Fibroblast of skin of right biceps (primary cell): ENCODE measurements at places on chromosomes 5 and 9.

DNA sequence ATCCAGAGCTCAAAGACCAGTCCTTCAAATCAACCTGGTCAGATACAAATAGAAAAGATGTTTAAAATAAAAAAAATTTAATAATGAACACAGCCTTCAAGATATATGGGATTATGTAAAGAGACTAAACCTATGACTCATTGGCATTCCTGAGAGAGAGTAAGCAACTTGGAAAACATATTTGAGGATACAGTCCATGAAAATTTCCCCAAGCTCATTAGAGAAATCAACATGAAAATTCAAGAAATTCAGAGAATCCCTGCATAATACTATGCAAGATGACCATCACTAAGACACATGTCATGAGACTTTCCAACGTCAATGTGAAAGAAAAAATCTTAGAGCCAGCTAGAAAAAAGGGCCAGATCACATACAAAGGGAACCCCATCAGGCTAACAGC lies 512.9 kb upstream of the PTGER4 start:
- DNase-seq: peak; percentile 35

DNA sequence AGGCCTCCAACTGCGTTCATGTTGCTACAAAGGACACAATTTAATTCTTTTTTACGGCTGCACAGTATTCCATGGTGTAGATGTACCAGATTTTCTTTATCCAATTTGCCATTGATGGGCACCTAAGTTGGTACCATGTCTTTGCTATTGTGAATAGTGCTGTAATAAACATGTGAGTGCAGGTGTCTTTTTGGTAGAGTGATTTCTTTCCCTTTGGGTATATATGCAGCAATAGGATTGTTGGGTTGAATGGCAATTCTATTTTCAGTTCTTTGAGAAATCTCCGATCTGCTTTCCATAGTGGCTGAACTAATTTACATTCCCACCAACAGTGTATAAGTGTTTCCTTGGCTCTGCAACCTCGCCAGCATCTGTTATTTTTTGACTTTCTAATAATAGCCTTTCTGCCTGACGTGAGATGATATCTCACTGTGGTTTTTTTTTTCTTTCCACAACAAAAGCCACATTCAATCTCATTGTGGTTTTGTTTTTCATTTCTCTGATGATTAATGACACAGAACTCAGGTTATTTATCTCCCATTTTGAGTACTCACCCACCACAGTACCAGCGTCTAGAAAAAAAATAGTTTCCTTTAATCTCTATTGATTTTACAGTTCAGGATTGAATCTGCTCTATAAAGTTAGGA lies 21.9 kb downstream of the ARRDC3 start:
- peak; percentile 34 for DNase-seq

DNA sequence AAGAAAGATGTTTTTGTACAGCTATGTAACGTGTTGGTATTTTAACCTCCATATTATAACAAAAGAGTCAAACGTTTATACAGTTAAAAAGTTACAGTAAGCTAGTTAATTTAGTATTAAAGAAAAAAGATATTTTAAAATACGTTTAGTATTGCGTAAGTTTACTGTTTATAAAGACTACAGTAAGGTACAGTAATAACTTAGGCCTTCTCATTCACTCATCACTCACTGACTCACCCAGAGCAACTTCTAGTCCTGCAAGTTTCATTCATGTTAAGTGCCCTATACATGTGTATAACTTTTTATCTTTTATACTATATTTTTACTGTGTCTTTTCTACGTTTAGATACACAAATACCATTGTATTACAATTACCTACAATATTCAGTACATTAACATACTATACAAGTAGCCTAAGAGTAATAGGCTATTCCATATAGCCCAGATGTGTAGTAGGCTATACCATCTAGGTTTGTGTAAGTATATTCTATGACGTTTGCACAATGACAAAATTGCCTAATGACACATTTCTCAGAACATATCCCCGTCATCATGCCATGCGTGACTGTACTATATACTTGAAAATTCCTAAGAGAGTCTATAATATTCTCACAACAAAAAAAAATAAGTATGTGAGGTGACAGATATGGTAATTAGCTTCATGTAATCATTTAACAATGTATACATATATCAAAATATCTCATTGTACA lies 33.8 kb downstream of the ERP44 start:
- peak; percentile 84 for DNase-seq

- DNase-seq: peak; percentile 38
These were observed 41.3 kb downstream of the UGCG start for GRCh38 chr9:111937781-111938426.

DNA sequence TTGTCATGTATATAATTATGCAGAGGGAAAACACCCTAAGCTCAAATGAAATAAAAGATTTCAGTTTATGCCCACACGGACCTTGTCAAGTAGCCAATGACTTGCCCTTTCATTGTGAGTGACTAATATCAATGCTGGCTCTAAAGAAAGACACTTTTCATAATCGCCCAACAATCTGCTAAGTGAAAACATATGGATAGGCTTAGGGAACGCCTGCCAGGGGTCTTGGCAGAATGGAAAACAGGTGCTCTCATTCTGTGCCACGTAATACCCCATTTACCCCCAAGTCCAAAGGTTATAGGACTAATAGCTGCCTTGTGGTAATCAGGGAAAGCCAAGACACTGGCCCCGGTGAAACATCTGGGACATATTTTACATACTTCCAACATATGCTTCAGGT lies 157.7 kb downstream of the SLF1 start:
- DNase-seq: peak; percentile 36

- DNase-seq: no peak
These were observed 56.4 kb downstream of the BARX1 start for GRCh38 chr9:93898502-93899426.

DNA sequence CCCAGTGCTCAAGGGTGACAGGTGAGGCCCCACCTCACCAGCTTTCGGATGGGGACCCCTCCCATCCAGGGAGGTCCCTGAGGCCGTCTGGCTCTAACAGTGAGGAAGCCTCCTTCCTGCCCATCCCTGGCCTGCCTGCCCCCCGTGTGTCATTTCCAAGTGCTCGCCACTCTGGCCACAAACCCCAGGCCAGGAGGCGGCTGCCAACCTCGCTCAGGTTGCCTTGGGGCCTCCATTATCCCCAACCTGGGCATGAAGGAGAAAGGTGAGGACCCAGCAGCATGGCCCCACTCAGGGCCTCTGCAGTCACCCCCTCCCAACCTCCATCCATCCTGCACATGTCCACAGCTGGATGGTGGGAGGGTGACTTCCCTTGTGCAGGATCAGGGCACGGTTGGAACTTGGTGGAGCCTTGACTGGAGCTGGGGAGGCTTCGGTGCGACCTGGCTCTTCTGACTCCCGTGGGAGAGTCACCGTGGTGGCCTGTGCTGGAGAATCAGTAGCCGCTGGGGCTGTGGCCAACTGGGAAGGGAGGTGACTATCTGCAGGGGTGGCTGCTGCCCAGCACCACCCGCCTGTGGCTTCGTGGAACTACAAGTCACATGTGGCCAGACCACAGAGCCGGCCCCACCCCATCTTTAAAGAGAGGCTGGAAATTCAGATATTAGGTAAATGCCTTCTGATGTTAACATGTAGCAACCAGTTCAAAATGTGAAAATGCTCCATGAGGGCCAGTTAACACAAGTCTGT lies 37.5 kb upstream of the GFPT2 start:
- no peak for DNase-seq

GRCh38 chr9:97500765-97501176 lies 695 bp upstream of the TMOD1 start:
- no peak for DNase-seq

DNA sequence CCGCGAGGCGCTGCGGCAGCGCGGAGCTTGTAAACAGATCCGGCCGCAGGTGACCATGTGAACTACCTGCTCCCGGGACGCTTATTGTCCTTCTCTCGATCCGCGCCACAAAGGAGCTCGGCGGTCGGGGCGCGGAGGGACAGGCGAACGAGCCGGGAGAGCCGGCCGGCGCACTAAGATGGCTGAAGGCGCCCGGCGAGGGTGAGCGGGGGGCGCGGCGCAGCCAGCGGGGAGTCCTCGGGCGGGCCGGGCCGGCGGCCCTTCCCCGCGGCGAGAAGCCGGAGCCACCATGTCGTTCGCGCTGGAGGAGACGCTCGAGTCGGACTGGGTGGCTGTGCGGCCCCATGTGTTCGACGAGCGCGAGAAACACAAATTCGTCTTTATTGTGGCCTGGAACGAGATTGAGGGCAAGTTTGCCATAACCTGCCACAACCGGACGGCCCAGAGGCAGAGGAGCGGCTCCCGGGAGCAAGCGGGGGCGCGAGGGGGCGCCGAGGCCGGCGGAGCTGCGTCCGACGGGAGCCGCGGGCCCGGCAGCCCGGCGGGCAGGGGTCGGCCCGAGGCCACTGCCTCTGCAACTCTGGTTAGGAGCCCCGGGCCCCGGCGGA lies 535 bp downstream of the JMY start:
- DNase-seq: peak; percentile 37

- DNase-seq: no peak
These were observed 40.5 kb downstream of the CCNJL start for GRCh38 chr5:160271836-160272235.

DNA sequence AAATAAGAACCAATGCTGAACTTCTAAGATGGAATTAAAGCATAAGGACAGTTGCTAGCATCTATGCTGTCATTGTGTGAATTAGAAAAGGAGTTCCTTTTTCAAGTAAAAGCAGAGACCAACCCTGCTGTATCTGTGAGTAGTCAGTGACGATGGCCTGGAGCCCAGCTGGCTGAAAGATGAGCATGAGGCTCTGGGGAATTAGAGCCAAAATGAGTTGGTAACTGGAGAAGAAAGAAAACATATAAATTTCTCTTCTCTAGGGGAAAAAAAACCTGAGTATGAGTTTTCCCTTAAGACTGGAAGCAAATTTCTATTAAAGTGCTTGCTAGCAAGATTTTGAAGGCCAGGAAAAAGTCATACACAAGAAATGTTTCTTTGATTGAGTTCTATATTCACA lies 1.6 kb upstream of the SPZ1 start:
- peak; percentile 23 for DNase-seq

DNA sequence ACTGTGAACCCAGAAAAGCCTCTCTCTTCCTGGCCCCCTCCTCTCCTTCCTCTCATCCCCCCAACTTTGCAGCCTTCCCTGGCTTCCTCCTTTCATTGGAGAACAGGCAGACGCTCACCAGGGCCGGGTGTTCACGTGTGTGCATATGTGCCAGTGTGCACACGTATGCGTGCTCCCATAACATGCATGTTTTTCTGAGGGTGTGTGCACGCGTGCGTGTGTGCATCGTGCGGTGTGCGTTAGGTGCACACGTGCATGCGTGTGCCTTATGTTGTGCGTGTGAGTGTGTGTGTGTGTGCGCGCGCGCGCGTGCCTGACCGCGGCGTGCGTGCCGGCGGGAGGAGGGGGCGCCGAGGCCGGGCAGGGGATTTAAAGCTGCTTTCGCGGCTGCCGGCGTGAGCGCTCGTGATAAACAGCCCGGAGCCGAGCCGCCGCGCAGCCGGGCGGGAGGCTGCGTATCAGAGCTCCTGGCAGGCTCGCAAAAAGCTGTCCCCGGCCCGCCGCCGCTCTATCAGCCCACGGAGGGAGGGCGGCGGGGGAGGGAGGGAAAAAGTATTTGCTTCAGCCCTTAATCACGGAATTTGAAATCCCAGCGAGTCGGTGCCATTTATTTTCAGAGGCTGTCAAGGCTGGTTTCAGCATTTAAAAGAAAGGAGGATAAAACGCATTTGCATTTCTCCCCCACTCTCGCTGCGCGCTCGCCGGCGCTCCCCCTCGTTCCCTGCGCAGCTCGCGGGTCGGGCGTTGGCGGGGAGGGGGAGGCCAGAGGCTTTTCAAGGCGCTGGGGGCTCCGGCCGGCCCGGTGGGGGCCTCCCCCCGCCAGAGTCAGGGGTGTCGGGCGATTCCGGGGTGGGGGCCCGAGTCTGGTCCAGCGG lies 183.9 kb downstream of the C9orf50 start:
- DNase-seq: peak; percentile 74

GRCh38 chr9:15942831-15943424 lies 390.1 kb downstream of the CCDC171 start:
- DNase-seq: peak; percentile 15

- no peak for DNase-seq
These were observed 7.4 kb upstream of the SHROOM1 start for GRCh38 chr5:132837868-132838267.

GRCh38 chr5:15420201-15420600 lies 79.8 kb upstream of the FBXL7 start:
- no peak for DNase-seq

DNA sequence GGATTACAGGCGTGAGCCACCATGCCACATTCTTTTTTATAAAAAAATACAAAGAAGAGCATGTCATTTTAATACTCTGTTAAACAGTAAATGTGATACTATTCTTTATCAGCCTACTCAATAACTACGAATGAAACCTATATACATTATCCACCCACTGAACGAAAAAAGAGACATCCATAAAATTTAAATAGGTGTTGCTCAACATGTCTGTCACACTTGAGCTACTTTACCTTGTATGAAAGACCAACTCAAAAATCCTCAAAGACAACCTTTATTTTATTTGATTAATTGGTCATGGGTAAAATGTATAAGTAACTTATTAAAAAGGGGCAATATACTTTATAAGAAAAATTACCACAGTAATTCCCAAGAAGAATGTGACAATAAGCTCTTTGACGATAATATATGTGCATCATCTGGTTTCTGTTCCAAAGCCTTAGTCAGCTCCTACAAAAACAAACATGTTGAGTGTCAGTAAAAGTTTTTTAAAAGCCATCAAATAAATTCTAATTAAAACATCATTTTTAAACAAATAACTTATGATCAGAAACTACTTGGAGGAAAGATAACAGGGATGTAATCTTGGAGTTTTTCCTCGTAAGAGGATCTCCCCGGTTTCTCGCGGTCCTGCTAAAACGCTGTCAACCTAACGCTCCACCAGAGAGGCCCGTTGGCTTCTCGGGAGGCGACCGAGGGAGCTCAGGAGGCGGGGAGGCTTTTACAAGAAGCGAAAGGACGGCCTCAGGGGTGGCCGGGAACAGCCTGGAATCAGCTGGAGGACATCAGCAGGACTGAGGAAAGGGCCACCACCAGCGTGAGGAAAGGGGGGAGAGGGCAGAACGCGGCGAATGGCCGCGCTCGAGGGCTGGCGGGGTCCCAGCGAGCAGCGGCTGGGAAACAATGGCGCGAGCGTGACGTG lies 13.5 kb upstream of the ANKRD18B start:
- DNase-seq: peak; percentile 69

GRCh38 chr5:87020099-87020934 lies 247.4 kb upstream of the RASA1 start:
- DNase-seq: peak; percentile 21

DNA sequence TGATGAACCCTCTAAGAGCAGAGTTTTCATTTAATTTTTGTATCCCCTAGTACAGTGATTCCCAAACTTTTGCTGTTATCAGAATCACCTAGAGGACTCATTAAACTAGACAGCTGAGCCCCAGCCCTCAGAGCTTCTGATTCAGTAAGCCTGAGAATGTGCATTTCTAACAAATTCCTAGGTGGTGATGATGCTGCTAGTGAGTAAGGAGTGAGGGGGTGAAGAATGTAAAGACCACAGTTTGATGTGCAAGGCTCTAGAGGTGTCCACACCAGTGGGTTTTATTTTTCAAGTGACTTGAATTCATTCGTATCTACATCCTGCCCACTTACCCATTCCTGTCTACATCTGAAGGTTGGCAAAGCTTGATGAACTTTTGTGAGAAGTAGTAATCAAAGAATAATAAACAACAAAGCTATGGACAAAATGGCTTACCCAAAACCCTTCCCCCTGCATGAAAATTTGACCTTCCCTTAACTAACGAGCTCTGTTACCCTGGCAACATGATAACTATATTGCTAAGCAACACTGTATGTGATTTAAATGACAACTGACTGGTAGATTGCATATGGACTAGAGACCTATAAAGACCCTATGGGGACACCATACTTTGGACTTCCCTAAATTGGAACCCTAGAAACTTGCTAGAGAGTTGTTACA lies 35.2 kb downstream of the DTWD2 start:
- DNase-seq: peak; percentile 10
